Bronchial epithelial cell (primary cell): ENCODE measurements at places on chromosomes 12 and 14. TPM values are rescaled to one million over a fixed set of nuclear protein-coding genes. Genes with fewer than 3 reads are reported as not detected.

- DNase-seq: peak; percentile 80
These were observed 191.7 kb downstream of the ALG10B start for GRCh38 chr12:38508246-38508645.

DNA sequence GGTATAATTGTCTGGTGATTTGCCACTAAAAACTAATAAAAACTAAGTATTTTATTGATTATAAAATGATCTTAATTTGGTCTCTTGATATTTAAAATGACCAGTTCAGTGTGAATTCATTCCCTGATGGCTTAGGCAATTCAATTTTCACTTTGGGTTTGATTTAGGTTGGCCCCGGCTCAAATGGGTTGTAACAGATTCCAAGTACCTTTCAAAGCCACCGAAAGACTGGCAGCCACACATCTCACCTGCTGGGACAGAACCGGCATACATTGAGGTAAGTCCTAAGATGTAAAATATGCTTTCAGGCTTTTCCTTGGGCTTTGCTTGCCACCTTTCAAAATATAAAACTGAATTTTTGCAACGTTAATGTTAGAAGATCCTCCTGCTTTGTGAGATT, 77.5 kb upstream of the ATF1 start:
- DNase-seq: no peak

GRCh38 chr12:42809226-42809625, 219.7 kb upstream of the PRICKLE1 start:
- no peak for DNase-seq

Gene KRT77
- total RNA-seq: under 0.01 TPM in 1 of 2 replicates, not detected in the other

Gene PPP1R12A
- total RNA-seq: 56.9 and 86.9 TPM in 2 replicates

Gene PLCZ1
- total RNA-seq: not detected in 2 replicates
